ENCODE measurements at places on chromosomes 5 and 9.

GRCh38 chr5:82560969-82561368 is 282.8 kb upstream of the RPS23 start:
- DNase-seq = no peak

GRCh38 chr5:371811-372555 is 50.5 kb downstream of the AHRR start:
- no peak for DNase-seq

DNA sequence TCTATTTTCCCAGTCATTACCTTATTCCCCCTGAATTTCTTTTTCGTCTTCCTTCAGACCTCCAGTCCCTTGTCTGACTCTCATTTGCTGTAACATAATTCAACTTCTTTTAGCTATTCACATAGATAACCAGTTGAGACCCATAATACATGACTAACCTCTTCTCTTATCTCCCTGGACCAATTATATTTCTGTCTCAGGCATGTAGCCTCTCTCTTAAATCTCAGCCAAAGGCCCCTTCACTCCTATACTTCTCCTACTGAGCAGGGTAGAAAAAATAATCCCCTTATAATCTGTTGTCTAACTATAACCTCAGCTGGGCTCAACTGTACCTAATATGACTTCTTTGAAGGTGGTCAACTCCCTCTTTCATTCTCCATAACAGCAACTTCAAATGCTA is 20.9 kb downstream of the RANBP6 start:
- DNase-seq = no peak

- no peak for DNase-seq
These were observed 39.3 kb upstream of the SLC27A6 start for GRCh38 chr5:128925973-128926372.

DNA sequence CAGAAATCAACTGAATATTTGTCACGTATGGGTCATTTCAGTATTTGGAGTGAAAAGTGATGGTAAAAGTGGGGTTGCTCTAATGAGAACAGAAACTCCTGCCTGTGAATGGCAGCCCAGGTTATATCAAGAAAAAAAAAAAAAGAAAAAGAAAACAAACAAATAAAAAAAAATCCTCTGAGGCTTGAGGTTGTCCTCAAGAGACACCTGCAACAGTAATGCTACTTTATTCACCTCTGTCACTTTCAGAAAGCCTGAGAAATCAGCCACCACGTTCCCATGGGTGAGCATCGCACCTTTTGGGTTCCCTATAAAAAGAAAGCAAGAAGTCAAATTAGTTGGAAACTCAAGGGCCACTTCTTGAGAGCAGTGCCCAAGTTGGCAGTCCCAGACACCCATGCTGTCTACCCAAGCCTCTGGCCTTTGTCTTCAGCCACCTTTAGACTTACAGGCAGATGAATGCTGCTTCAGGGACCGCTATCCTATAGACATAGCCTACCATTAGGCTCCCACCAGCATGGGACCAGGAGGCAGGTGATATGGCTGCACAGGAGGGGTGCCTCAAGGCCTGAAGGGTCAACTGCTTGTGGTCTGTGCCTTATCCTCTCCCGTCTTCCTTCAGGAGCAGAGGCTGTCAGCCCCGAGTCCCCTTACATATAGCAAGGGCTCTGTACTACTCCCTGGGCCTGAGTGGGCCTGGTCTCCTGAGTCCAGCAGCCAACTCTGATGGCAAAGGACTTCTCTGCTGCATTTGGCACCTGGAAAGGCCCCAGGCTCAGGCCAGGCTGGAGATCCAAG is 31.1 kb upstream of the MEIKIN start:
- no peak for DNase-seq

DNA sequence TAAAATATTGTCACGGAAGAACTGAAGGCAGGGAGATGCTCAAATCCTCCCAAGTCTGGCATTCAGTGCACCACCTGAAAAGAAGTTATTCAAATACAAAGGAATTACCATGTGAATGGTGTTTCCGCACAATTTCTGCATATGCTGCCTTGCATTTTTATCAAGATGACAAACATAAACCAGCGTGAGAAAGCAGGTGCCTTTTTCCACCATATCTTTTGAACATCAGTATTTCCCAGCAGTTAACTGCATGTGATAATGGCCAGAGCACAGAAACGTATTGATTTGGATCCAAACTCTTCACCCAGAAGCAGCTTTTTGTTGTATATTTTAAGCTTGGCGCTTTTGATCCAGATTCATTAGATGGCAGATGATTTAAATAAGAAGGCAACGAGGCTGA is 808.0 kb downstream of the TLE1 start:
- DNase-seq = no peak

All from activated naive CD8-positive, alpha-beta T cell treated with anti-CD3 and anti-CD28 coated beads, Interleukin-2, amount 50 U/mL, for 24 hours (primary cell).